DMS79 (cell line): ENCODE measurements at places on chromosomes 2 and 18.

DNA sequence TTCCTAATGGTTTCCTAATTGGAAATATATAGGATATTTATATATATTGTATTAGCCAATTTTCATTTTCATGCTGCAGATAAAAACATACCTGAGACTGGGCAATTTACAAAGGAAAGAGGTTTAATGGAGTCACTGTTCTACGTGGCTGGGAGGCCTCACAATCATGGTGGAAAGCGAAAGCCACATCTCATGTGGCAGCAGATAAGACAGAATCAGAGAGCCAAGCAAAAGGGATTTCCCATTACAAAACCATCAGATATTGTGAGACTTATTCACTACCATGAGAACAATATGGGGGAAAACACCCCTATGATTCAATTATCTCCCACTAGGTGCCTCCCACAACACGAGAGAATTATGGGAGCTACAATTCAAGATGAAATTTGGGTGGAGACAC is 242.5 kb upstream of the NETO1 start:
- DNase-seq: no peak

- no peak for DNase-seq
These were observed 72.2 kb upstream of the TMEM87B start for GRCh38 chr2:111982822-111983221.

DNA sequence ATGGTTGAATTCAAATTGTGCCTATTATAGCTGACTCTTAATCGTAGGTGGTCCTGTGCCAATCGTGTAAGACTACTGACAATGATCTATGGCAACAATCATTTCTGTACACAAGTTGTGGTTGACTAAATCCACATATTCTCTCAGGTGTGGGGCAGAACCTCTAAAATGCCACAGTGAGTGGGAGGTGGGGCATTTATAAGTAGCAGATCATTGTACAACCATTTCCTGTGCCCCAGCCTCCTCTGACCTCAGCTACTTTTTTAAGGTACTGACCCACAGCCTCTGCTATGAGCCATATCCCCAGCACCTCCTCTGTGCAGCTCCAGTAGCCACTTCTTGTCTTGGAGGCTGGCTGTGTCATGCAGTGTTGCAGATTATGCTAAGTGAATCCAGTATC is 48.6 kb upstream of the RAPH1 start:
- DNase-seq: no peak

DNA sequence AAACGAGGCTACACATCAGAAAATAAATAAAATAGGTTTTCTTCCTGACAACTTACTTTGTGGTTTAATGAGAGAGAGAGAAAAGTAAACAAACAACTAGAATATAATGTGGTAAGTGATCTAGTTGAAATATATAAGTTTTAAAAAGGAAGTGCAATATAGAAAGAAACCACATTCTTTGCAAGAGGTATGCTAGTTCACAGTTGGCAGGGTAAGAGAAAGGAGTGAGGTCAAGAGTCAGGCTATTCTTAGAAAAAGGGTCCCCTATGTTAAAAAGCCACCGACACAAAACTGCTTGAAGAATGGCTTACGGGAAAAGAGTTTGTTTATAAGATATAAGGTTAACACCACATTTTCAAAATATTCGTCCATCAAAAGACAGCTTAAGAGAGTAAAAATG is 462.1 kb downstream of the ERBB4 start:
- DNase-seq: no peak
